Stimulated activated CD4-positive, alpha-beta T cell treated with anti-CD3 and anti-CD28 coated beads, TNF-alpha, amount 100 ng/mL, for 48 hours (primary cell): ENCODE measurements at places on chromosomes 6 and 20.

GRCh38 chr20:62540504-62540903, 64.7 kb upstream of the GATA5 start:
- no peak for DNase-seq

DNA sequence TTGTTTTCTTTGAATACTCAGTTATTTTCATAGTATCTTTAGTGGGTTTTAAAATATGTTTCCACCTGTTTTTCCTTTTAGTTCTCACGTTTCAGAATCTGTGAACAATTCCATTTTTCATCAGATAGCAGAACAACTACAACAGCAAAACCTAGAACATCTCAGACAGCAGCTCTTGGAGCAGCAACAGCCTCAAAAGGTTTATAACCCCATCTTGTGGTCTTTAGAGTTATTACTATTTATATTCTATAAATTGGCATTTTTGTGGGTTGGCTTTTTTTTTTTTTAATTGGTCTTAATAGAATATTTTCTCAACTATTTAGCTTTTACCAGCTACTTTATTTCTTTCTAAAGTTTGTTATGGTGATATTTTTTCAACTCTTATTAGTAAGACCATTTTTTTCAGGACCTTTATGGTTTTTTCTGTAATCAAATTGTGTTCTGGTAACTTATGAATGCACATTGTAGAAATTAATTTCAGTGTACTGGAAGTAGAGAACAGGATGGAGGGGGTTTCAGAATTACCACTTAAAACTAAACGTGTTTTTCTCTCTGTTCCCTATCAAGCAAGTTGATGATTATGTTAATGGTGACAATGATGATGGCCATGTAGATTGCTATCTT, 72.2 kb downstream of the SCAF8 start:
- no peak for DNase-seq

- DNase-seq: no peak
Measured at GRCh38 chr6:21984135-21984534, 312.7 kb downstream of the PRL start.

DNA sequence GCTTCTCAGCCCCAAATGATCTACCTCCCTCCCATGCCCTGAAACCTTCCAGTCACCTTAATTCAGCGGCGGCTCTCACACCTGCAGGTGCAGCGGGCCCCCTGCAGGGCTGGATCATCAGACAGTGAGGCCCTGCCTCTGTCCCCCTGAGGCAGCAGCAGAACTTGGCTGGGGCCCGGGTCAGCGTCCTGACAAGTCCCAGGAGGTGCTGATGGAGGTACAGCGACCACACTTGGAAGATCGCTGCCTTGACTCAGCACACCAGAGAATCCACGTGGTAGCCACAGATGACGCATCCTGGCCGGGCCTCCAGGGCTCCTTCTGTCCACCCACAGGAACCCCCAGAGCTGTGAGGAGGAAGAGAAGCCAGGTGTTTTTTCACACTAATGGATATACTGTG, 116.4 kb upstream of the THBS2 start:
- DNase-seq: no peak

DNA sequence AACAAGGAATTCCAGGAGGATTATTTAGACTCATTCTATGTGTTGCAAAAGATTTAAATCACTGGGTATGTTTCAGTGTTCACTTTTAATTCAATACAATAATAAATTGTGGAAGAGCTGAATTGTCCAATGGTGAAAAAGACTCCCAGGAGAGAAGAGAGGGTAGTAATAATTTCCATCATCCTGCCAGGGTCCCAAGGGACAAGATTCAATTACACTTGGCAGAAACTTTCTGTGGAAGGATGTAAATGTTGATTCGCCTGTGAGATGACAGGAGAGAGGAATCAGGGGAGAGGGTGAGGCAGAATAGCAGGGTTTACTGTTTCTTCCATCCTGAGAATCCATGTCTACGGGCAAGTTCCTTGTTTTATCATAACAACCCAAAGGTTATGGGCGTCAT, 342.7 kb downstream of the ESR1 start:
- DNase-seq: no peak

GRCh38 chr20:8215361-8215781, 83.3 kb downstream of the PLCB1 start:
- no peak for DNase-seq

DNA sequence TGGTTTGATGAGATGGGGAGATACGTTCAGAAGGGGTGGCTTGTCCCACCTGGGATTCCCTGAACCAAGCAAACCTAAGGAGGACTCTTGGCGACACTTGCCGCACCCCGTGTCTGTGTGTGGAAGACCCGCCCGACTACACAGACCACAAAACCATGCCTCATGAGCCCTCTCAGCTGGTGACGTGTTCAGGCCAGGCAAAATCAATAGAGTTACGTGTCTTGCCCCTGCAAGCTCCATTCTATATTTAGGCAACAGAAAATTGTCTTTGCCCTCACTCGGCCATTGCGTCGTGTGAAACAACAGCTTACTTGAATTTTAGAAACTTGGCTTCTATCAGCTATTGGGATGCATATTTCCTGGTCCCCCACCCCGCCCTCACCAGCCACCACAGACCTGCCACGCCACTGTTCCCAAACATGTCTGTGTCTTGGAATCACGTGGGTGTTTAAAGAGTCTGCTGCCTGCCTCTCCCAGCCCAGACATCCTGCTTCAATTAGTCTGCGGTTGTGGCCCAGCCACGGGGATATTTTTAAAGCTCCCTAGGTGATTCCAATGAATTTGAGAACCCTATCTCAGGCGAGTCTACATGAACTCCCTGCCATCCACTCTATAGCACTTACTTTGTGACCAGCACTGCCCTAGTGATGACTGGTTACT, 279.2 kb upstream of the EXOC2 start:
- DNase-seq: no peak

- DNase-seq: no peak
Measured at GRCh38 chr6:10849901-10850300, 11.6 kb upstream of the MAK start.

GRCh38 chr6:74073999-74074398, 378.0 kb downstream of the CD109 start:
- no peak for DNase-seq

DNA sequence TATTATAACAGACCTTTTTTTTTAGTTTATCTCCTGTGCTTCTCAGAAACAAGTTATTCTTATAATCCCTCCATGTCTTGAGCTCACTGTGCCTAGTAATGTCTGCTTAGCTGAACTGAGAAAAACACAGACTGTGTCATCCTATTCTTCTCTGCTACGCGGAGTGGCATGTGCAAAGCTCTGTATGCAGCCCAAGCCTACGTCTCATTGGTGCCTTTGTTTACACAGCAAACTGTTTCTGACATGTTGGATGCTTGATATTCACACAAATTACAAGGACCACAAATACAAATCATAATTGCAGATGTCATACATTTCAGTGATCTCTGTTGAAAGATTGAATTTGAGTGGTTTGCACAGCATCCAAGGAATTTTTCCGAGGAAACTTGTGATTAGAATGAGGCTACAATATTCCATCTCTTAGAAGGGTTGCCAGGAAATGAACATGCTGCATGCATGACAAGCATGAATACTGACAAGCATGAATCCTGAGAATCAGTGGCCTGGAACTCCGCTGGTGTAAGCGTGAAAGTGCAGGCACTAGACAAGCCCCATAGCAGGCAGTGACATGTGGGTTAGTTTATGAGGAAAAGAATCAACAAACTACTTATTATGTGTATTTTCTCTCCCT, 128.4 kb upstream of the SGK1 start:
- DNase-seq: no peak

GRCh38 chr20:38278131-38278530, 17.6 kb upstream of the KIAA1755 start:
- DNase-seq: no peak

DNA sequence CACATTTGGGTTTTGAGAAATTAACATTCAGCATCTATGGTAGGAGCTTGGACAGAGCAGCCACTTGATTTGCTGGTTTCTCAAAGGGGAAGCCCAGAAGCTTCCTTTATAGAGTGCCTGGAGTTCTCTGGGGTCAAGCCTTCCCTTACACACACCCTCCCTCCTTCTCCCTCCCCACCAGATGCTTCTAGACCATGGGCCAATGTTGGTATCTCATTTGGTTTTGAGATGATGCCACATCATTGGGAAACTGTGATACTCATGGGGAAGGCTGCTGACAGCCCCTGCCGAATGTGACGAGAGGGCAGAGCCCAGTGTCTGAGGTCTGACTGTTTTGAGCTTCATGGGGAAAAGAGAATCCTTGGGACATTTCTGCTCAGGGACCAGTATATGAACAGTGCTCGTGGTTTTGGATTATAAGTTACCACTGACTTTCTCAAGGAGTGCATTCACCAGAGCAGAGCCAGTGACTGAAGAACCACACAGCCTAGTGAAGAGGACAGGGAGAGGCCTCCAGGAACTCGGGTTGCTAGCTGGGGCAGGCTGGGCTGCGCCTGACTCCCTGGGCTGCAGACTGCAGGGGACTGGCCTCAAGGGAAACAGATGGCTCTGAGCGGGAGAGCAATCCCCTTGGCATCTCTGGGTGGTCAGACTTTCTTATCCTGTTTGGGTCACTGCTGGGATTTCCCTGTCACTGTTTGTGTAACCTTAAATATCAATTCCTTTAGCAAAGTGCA, 46.4 kb upstream of the CST5 start:
- no peak for DNase-seq

DNA sequence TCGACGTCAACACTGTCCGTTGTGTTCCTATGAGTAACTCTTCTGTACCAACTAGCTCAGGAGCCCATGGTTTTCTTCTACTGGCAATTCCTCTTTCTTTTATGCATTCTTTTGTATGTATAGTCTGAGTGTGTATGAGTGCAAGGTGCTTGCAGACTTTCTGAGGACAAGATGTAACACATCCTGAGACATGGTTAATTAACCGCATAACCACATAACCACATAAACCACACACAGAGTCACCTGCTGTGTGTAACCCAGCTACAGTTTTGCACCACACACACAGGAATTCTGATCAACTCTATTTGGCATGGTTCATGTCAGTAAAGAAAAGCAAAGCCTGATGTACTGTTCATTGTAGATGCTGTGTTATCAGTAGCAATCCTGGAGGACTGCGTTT, 98.6 kb downstream of the DACT2 start:
- no peak for DNase-seq

GRCh38 chr6:150765067-150765764, 100.3 kb upstream of the MTHFD1L start:
- no peak for DNase-seq

DNA sequence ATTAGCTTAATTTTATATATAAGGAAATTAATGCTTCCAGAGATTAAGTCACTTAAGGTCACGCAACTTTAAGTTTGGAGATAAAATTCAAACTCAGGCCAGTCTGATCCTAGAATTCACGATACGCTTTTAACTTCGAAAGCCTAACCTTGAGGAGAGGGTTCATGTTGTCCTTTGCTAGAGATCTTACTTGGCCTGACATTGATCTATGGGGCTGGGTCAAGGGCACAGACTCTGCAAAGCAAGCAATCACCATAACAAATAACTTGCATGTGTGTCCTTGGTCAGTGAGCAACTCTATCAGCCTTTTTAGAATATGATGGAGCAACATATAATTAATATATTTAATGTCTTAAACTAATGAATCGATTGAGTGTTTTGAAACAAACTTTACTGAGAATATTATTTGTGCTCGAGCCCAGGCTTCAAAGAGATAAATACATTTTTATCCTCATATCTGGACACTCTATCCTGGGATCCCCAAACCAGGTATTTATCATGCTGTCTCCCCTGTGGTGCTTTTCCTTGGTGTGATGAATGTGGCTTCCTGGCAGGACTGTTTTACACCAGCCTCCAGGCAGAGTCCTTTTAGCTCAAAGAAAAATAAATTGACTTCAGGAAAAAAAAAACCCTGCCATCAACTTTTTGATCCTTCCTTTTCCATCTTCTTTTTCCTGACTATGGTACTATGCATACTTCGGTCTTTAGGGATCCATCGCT, 29.1 kb downstream of the RPS12 start:
- no peak for DNase-seq

- no peak for DNase-seq
Measured at GRCh38 chr6:101961357-101961756, 567.8 kb downstream of the GRIK2 start.

DNA sequence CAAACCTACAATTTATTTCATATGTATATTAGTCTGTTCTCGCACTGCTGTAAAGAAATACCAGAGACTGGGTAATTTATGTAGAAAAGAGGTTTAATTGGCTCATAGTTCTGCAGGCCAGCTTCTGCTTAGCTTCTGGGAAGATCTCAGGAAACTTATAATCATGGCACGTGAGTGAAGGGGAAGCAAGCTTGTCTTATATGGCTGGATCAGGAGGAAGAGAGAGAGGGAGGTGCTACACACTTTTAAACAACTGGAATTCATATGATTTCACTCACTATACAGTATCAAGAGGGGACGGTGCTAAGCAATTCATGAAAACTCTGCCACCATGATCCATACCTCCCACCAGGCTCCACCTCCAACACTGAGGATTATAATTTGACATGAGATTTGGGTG, 29.9 kb downstream of the PHACTR2 start:
- no peak for DNase-seq

DNA sequence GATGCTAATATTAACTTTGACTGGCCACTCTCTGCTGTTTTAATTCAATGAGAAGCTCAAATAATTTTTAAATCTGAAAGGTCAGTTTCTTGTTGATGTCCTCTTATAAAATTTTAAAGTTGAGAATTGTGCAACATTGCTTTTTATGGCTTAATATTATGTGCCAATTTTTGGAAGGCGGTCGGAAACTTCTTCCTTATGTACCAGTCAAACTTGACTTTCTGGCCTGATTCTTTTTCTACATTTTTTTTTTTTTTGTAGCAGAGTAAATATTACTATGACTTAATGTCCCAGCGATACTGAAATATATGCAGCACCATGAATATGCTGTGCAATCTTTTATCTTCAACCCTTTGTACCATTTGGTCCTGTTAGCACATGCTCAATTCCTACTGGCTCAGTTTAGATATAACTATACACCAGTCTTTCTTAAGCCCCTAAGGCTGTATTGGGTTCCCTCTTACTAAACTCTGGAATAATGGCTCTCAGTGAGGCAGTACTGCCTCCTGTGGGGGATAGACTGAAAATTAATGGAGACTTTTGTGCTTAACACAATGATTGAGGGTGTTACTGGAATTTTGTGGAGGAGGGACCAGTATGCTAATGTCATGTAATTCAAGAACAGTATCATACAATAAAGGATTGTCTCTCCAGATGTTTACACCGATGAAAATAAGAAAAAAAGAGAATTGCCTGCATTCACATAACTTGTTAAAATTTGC, 156.4 kb upstream of the SYNCRIP start:
- DNase-seq: no peak

DNA sequence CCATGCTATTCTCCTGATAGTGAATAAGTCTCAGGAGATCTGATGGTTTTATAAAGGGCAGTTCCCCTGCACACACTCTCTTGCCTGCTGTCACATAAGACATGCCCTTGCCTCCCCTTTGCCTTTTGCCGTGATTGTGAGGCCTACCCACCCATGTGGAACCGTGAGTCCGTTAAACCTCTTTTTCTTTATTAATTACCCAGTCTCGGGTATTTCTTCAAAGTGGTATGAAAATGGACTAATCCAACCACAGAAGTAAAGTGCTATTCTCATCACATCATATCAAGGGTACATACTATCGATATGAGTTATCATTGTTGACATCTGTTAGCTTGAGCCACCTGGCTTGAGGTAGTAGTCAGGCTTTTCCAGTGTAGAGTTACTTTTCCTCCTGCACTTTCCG, 2.3 kb downstream of the MANBAL start:
- DNase-seq: no peak
